T-helper 22 cell (primary cell): ENCODE measurements at places on chromosomes 3 and 15.

DNA sequence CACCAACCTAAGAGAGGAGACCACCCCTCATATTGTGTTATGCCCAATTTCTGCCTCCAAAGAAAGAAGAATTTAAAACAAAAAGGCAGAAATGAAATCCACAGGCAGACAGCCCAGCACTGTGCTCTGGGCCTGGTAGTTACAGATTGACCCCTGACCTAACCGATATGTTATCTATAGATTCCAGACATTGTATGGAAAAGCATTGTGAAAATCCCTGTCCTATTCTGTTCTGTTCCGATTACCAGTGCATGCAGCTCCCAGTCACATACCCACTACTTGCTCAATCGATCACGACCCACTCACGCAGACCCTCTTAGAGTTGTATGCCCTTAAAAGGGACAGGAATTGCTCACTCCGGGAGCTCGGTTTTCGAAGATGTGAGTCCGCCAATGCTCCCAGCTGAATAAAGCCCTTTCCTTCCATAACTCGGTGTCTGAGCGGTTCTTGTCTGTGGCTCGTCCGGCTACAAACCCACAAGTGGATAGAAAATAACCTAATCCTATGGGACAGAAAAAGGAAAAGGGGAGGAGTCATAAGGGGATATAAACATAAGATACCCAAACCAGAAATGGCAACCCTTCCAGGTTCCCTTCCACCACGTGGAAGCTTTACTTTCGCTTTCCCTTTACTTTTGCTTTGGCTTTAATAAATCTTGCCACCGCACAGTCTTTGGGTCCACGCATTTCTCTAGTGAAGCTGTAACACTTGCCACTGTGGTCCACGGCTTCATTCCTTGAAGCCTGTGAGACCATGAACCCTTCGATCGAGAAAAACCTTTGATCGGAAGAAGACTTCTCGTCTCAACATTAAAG, 1.7 kb upstream of the CFAP91 start:
- no peak for DNase-seq

DNA sequence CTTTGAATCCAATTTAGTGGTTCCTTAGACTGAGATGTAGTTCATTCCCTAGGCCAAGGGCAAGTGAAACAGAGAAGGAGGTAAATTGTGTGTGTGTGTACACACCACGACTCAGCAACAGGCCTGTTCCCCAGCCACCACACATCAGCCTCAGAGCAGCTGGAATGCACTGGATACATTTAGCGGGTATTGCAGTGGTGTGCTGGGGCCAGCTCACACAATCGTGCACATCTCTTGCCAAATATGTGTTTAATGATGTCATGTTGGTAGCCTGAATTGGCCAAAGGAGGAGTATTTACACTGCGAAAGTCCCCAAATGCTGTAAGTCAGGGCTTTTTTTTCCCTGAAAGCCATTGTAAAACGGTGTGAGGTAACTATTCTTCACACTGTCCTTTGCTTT, 82.3 kb downstream of the RBPMS2 start:
- no peak for DNase-seq

DNA sequence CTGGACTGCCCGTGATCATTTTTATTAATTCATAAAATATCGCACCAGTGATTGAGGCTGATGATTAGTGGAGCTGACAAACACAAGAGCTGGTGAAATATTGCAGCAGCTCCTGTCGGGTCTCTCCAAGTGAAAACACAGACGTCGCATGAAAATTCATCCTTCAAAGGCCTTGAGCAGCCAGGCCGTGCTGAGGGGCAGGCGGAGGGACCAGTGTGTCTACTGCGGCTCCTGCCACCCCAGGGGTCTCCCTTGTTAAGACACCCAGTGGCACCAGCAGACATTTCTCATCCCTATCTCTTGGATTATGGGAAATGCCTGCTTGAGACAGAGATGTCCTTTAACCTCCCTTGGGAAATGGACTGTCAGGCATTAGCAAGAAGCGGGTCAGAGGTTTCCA, 289.4 kb upstream of the TLE3 start:
- no peak for DNase-seq

DNA sequence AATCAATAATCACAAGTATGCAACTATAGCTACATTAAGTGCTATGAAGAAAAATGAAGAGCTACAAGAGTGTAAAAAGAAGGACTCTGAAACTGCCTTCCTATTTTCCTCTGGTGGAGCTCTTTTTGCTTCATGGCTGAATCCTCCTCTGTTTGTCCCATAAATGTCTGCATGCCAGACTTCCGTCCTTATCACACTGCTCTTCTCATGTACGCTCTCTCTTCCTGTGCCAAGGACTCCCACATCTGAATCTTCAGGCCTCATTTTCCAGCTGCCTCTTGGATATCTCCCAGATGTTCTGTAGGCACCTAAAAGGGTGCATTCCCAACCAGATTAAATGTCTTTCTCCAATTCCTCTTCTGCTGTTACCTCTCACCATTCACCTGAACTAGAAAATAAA, 123.7 kb downstream of the MECOM start:
- DNase-seq, result no peak

GRCh38 chr3:40997711-40998519, 201.4 kb upstream of the CTNNB1 start:
- DNase-seq, result no peak

- DNase-seq, result no peak
These were observed 511.3 kb downstream of the FGF12 start for GRCh38 chr3:192216067-192216466.

- DNase-seq, result no peak
These were observed 215.3 kb downstream of the ROBO2 start for GRCh38 chr3:77254967-77255831.

GRCh38 chr15:39874890-39875549, 45.0 kb downstream of the GPR176 start:
- no peak for DNase-seq

GRCh38 chr15:93035953-93036810, 52.8 kb downstream of the RGMA start:
- no peak for DNase-seq

DNA sequence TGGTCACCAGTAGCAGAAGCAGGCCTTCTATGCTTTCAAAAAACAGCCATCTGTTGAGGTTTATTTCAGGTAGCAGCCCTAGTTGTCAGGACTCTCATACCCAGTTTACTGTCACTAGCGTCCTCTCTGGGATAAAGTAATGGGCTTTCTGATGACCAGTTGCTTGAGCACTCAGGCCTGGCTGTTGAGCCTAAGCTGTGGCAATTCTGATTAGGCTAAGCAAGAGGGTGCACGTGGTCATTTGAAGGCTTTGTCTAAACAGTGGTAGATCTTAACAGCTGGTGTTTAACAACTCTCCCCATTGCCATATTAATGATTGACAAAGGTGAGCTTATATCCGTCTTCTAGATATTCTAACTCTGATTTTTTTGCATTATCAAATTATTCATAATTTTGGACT, 132.9 kb upstream of the TMCO5A start:
- no peak for DNase-seq

GRCh38 chr3:97892852-97893251, 71.0 kb downstream of the CRYBG3 start:
- DNase-seq, result no peak

GRCh38 chr3:31725976-31726375, 193.3 kb downstream of the STT3B start:
- DNase-seq, result no peak

GRCh38 chr15:65583701-65584100, 27.2 kb downstream of the INTS14 start:
- no peak for DNase-seq

DNA sequence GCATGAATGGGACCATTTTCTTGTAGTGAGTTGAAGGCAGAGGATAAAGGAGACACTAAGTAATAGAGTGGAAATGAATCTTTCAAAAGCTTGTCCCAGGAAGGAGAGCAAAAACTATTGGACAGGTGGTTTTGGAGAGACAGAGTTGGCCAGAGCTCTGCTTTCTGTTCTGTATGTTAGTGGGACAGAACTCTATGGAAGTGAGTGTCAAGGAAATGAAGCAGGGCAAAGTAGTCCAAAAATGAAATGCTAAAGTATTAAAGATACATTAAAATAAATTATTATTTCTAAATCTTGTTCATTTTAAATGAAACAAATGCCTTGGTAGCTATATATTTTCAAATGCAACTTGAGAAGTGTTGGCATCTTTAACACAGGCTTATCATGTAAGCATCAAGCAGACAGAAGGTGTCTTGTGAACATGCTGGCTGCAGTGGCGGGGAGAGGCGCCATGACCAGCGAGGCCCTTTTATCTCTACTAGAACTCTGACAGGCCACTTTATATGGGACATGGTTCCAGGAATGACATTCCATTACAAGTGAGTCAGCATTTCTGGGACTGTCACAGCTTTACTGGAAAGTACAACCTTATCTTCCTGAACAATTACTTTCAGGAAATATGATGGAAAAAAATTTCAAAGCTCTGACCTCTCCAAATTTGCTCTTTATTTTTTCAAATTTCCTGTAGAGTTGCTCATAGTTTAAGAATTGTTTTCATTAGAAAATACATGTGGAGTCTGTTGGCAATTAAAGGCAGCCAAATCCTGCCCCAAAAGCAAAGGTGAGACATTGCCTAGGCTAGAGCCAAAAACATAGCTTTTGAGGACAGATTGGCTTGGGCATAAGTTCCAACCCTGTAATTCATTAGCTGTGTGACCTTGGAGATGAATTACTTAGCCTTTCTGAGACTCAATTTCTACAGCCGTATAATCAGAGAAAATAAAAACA, 106.5 kb downstream of the ECT2 start:
- no peak for DNase-seq

- DNase-seq, result no peak
These were observed 27.0 kb downstream of the PTH1R start for GRCh38 chr3:46904303-46905212.

- DNase-seq, result no peak
These were observed 466.5 kb upstream of the PDZRN3 start for GRCh38 chr3:74091204-74091603.

GRCh38 chr15:68417897-68418296, 14.1 kb downstream of the ITGA11 start:
- no peak for DNase-seq

DNA sequence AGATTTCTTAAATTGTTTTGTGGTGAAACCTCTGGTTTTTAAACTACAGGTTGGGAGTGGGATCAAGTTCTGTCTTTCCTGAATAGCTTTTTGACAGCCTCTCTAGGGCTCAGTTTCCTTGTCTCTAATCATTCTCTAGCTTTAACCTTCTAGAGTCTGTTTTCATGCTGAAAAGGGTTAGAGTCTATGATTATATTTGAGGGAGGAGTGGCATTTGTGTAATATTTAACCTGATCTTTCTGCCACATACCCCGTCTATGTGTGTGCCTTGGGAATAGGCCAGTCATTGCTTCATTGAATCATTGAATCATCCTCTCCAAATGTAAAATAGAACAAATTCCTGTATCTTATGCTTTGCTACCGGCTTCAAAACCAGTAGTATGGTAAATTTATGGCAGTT, 204.9 kb downstream of the KLHL25 start:
- no peak for DNase-seq

DNA sequence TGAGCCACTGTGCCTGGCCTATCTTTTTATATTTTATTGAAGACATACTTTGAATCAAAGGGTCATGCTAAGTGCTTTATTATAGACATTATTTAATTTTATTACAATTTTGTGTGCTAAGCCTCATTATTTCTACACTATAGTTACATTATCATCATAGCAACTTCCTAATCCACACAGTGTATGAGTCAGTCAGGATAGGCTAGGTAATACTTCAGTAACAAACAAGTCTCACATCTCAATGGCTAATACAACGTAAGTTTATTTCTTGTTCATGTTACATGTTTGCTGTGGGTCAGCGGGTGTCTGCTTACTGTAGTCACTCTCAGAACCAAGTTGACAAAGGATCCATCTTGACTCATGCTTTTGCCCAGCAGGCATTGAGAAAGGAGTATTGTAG, 292.6 kb upstream of the TGFBR2 start:
- DNase-seq, result no peak

DNA sequence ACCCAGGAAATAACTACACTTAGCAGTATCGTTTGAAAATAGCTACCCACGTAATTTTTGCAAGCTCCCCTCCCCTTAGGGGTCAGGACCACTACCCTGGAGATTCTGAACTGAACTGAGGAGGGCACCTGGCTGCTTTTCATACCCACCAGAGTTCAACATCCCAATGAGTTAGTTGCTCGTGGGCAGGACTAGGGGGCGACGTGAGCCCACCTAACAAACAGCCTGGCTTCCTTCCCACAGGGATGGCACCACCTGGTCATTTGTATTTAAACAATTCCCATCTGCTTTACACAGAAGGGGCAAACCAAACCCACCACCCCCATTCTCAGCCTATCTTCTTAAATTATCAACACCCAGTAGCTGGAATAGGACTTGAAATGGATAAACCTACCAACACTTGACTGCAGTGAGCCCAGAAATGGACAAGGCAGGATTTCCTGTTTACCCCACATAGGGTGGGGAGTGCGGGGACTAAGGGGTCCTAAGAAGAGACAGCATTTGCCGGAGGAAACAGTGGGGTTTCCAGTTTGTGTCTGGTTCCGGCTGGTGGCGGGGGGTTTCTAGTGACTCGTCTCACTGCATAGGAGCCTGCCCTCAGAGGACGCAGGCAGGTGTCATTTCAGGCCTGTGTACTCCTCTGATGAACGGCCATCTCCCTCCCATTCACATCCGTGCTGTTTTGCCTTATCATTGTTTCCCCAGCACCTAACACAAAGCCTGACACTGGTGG, 11.6 kb upstream of the VGLL4 start:
- DNase-seq, result no peak

DNA sequence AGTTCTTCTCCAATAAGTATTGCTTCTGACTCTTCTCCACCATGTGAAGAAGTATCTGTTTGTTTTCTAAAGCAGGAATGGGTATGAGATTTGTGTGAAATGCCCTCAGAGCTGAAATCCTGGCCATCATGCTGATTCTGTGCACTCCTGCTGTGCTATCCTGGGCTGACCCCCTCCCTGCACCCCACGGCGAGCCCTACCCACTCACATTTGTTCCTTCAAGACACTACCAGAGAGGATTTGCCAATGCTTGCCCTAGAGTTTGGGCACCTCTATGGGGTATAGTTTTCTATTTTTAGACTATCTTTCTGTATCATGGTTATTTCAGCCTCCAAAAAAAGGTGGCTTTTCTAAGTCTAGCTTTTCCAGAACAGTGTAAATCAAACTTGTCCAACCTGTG, 18.5 kb downstream of the TXNRD3 start:
- no peak for DNase-seq

- DNase-seq, result no peak
These were observed 125.1 kb upstream of the STT3B start for GRCh38 chr3:31407665-31408064.

DNA sequence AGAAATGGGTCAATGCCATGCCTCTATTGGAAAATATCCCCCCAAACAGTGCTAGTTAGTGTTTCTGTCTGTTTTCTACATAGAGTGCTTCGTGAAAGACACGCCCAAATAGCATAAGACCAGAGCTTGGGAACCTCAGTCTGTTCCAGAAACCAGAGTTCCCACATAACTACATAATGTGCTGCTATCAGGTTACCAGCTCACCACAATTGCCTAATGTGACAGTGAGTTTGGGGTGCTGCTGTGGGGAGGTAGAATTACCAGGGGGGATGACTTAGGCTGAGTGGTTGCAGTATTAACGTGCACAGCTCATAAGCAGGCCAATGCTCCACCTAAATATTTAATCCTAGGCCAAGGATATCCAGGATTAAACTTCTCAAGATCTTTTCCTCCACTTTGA, 39.2 kb downstream of the DUT start:
- DNase-seq, result no peak

GRCh38 chr3:142213298-142213697, 12.1 kb downstream of the GK5 start:
- no peak for DNase-seq

- no peak for DNase-seq
These were observed 47.2 kb downstream of the CCDC33 start for GRCh38 chr15:74283368-74283767.
